Skeletal muscle cell (primary cell): ENCODE measurements at places on chromosomes 5 and 9.
A peak's percentile ranks its signal among the peaks of the same experiment; 100 is the strongest.

DNA sequence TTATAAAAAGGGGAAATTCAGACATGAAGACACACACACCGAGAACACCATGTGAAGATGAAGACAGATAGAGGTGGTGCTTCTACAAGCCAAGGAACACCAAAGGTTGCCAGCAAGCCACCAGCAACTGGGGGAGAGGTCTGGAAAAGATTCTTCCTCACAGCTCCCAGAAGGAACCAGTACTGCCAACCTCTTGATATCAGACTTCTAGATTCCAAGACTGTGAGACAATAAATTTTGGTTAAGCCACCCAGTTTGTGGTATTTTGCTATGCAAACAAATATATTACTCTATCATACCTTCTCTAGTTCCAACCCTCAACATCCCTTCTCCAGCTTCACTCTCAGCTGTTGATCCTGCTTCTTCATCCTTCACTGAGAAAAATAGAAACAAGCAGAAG, 451.1 kb downstream of the EBF1 start:
- DNase-seq = no peak

GRCh38 chr9:124003636-124004349, 7.8 kb upstream of the LHX2 start:
- no peak for DNase-seq

GRCh38 chr5:131627207-131627865, 7.7 kb downstream of the RAPGEF6 start:
- DNase-seq = no peak

GRCh38 chr5:86974955-86975354, 292.7 kb upstream of the RASA1 start:
- DNase-seq = no peak

- DNase-seq = no peak
These were observed 22.3 kb downstream of the FABP6 start for GRCh38 chr5:160251406-160252155.

DNA sequence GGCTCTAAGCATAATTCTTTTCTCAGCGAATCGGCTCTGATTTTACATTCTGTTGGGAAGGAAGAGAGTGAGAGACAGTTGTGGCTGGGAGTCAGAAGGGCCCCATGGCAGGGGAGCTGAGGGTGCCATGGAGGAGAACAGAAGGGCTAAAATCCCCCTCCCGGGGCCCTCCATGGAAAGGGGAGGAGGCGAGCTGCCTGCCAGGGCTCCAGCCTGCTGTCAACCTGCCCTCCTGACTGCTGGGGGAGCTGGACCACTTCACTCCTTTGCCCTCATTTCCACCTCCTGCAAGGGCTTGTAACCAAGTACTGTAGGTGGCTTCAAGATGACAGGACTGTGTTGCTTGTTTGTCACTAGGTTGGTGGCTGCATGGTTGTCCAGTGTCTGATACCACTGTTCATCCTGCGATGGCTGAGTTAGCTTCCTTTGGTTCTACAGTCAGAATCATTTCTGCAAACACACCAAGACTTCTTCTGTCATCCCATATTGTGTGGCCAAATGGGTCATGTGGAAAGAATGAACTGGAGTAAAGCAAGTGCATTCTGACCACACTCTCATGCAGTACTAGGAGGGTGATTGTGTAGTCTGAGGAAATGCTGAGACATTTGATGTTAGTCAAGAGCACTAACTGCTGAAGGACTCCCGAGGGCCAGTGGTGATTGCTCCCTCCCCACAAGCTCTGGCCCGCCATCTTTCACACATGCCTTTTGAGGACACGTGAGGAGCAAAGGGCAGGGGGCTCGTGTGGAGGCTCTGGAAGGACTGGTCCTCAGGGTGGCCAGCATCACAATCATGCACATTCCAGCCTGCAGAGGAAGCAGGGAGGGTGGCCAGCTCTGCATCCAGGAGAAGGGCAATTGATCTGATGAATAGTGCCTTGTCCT, 307.2 kb downstream of the GADD45G start:
- DNase-seq = no peak

DNA sequence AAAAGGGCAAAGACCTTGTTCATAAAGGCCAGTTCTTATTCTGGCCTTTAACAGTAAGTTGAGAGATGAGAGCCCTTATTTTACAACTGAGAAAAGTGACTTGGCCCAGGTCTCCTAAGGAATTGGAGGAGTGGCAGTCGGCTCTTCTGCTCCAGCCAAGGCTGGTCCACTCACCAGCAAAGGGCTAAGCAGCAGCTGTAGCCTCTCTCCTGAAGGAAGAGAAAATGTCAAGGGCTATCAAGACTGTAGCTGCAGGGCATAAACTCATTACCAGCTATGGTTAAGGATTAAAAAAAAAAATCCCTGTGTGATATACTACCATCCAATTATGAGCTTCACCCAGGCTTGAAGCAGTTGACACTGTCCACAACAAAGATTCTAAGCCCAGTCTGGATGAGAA, 138.6 kb upstream of the RAD23B start:
- no peak for DNase-seq

DNA sequence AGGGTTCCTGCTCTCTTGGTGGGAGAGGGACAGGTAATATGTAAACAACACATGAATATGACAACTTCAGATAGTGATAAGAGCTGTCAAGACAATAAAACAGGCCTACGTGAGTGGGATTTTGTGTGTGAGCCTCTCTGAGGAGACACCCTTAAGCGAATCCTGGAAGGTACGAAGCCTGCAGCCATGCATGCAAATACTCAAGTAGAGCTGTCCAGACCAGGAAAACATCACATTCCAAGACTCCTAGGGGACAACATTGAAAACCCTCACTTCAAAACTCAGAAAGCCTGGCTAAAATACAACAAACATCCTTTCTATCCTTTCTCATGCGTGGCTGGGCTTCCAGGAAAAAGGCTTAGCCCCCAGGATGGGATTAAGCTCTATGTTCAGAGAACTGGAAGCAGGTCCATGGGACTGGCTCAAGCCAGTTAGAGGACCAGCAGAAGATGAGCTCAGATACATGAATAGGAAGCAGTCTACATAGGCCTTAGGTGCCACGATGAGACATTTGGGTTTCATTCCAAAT, 124.8 kb upstream of the IQGAP2 start:
- DNase-seq = no peak

DNA sequence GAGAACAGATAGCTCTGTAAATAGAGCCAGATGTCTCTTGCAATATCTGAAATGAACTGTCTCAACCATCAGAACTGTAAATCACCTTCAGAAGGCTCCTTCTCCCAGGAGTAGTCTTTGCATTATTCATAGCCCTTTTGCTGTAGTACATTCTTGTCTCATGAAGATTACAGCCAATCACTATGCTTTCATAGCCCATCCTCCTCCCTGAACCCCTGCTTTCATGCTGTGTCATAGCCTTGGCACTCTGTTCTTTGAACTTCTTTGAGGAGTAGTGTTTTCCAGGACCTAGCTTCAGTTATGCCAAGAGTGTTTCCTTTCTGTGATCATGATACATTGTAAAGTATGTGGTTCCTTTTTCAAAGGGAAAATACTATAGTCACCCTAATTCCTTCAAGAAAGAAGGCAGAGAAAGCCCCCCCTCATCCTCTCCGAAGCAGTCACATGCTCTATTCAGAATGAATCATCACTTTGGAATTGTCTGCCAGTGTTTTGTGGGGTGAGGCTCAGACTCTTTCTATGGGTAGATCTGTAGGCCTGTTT, 61.1 kb downstream of the GRIA1 start:
- DNase-seq = peak; percentile 98

DNA sequence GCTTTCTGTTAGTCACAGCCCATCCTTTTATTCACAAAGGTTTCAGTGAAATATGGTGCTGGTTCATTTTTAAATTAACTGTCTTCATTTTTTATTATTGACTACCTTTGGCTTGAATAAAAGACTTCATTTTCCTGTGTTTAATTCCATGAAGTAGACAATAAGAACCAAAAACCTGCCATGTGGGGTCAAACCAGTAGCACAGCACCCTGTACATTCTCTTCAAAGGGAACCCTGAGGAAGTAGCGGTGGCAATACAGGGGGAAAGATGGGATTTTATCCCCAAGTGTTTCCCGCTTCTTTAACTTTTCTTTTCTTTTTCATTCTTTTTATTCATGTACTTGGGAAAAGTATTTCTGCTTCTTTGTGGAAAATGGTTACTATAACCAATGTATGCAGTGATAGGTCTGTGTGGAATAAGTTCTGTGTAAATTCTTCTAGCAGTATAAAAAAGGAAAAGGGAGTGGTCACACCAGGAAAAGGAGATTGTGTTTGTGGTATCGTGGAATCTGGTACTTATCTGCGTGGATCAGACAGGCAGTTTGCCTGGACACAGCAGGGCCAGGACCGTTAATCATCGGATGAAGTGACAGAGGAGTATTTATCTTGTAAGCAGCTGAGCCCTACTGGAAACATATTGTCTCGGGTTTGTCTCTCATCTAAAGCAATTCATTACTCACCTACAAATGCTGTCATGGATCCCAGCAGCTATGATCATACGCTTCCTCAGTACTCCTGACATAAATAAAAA, 94.2 kb downstream of the PPIC start:
- DNase-seq = peak; percentile 2

- DNase-seq = no peak
These were observed 319.8 kb downstream of the HCN1 start for GRCh38 chr5:45376417-45376816.

DNA sequence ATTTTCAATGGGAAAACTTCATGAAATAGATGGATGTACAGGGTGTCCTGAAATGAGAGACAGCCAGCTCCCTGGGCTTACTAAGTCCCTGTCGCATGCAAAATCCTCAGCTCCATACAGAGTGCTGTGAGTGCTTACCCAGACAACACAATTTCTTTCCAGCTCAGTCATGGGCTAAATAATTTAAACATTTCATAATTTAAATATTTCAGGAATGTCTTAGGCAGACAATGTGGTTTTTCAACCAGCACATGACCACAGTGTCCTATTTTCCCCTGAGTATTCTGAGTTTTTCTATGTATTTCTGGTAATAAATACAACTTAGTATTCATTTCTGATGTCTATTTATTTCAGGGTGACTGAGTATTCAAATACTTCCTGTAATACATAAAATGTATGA, 188.5 kb upstream of the SNX2 start:
- no peak for DNase-seq

GRCh38 chr9:136943291-136944211, 987 bp downstream of the FBXW5 start:
- no peak for DNase-seq

GRCh38 chr5:139253115-139253514, 40.4 kb upstream of the MATR3 start:
- DNase-seq = no peak

DNA sequence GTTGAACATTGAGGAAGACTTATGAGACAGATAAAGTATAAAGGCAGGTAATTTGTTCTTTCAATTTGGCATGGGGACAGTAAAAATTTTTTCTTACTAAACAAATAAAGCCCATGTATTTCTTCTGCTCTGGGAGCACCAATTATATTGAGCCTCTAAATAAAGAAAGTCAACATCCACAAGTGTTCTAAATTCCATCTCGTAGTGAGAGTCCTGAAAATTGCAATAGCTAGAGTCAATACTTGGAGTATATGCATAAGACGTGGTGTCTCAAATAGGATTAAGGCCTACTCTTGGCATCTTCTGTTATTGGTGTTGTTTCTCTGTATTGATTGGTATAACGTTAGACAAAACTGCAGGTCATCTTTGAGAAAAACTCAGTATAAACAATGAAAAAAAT, 120.5 kb upstream of the CDKN2B start:
- DNase-seq = no peak

DNA sequence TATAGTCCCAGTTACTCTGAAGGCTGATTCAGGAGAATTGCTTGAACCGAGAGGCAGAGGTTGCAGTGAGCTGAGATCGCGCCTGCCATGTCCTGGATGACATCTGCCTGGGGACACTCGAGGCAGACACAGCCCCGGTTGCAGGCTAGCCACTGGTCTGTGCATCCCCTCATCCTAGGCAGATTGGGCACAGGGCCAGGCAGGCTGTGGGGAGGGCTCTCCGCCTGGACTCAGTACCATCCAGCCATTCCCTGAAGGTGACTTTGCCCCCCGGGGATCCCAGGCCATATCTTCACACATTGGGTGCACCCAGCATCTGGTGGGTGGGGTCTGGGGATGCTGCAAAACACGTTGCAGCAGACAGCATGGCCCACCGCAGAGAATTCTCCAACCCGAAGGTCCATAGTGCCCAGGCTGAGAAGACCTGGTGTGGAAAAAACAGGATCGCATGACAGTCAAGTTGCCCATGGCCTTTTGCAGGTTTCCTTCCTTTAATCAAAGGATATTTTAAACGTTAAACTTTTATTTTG, 50.9 kb upstream of the SUSD3 start:
- DNase-seq = no peak

DNA sequence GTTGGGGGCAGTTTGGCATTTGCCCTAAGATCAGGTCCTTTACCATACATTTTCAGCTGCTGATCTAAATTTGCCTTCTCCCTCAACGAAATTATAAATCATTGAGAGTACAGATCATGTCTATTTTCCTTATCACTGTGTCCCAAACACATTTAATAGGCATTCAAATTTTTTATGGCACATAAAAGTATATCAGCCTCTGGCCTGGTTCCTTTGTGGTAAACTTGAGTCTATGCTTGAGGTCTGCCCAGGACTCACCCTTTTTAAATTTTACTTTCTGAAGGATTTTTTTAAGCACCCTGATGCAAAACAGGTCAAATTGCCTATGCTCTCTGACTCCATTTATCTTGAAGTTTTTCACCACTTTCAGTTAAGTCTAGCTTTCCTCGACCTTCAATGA, 163.6 kb upstream of the GRIN3A start:
- DNase-seq = no peak

GRCh38 chr5:94396687-94397086, 221.7 kb downstream of the KIAA0825 start:
- no peak for DNase-seq

- no peak for DNase-seq
These were observed 1.2 kb downstream of the CCNH start for GRCh38 chr5:87411586-87411972.

- no peak for DNase-seq
These were observed 238.6 kb upstream of the ACTBL2 start for GRCh38 chr5:57721226-57721625.

DNA sequence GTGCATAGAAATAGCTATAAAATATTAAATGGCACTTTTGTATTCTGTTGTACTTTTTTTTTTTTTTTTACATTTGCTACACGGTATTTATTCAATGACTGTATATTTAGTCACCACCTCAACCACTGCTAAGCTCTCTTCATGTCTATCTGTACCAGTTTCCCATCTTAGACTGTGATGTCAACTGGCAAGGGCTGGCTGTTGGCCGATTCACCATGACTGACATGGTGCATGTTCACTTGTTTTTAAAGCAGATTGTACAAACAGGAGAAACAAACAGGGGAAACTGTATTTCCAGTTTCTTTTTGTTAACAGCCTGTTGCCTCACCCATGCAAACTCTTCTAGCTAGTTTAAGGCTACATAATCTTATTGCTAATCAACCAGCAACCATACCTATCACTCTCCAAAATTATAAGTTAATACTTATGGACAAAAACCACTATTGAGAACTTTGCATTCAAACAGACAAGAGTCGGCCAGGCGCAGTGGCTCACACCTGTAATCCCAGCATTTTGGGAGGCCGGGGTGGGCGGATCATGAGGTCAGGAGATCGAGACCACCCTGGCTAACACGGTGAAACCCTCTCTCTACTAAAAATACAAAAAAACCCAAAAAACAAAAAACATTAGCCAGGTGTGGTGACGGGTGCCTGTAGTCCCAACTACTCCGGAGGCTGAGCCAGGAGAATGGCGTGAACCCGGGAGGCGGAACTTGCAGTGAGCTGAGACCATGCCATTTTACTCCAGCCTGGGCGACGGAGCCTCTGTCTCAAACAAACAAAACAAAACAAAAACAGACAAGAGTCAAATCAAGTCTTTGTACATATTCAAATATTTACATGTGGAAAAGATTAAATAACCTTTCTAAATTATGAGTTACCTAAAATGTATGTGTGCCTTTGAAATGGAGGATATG, 13.2 kb downstream of the ZFAND5 start:
- peak; percentile 35 for DNase-seq

GRCh38 chr9:90808398-90808797, 6.8 kb downstream of the SYK start:
- DNase-seq = no peak
